ENCODE measurements at places on chromosomes 7 and 10. TPM values are rescaled to one million over a fixed set of nuclear protein-coding genes. Genes with fewer than 3 reads are reported as not detected.

- no peak overlapping the region for H3K27ac ChIP-seq
- H3K27me3 ChIP-seq: no peaks in the 10 kb centered on the region
- no peaks in the 10 kb centered on the region for H3K36me3 ChIP-seq
- H3K4me1 ChIP-seq: no peaks in the 10 kb centered on the region
Observed at GRCh38 chr7:149722356-149722957, 50.9 kb downstream of the ZNF467 start.

- no peaks in the 10 kb centered on the region for H3K4me1 ChIP-seq
- peaks cover 27% of the 10 kb centered on the region for H3K27me3 ChIP-seq
- no peak overlapping the region for H3K27ac ChIP-seq
- H3K4me3 ChIP-seq: no peak overlapping the region
- no peaks in the 10 kb centered on the region for H3K36me3 ChIP-seq
Observed at GRCh38 chr7:95517458-95517857, 31.7 kb downstream of the ASB4 start.

DNA sequence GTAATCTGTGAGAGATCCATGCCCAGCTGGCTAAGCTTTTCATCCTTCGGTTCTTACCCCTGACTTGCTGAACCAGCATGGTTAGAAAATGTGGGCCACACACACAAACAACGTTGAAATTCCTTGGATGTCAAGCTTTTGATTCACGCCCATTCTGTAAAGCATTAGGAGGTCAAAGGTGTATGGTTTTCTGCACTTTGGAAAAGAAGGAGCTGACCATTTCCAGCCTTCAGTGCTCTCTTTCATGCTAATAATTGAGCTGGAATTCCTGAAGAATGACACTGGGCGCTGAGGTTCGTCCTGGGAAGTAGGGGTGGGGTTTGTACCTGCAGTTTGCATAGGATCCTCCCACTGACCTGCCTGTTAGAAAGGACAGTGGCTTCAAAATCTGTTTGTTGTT is 23.1 kb downstream of the KLF6 start:
- H3K27ac ChIP-seq: no peak overlapping the region
- H3K27me3 ChIP-seq: no peaks in the 10 kb centered on the region
- no peak for DNase-seq
- H3K4me1 ChIP-seq: peaks cover 94% of the 10 kb centered on the region
- H3K36me3 ChIP-seq: peaks cover 5% of the 10 kb centered on the region

The AOC1 gene
- total RNA-seq: not detected

The CPA5 gene
- total RNA-seq: not detected

GRCh38 chr10:30839652-30840051 is 192.0 kb downstream of the ZNF438 start:
- no peaks in the 10 kb centered on the region for H3K4me1 ChIP-seq
- no peak overlapping the region for H3K27ac ChIP-seq
- DNase-seq: no peak

GRCh38 chr10:110629680-110630191 is 14.4 kb upstream of the RBM20 start:
- DNase-seq: no peak
- H3K36me3 ChIP-seq: no peaks in the 10 kb centered on the region
- H3K27ac ChIP-seq: no peak overlapping the region
- H3K4me1 ChIP-seq: no peaks in the 10 kb centered on the region
- H3K27me3 ChIP-seq: peaks cover 14% of the 10 kb centered on the region
- H3K4me3 ChIP-seq: no peak overlapping the region

The SYCE1 gene
- total RNA-seq: 0.21 TPM

The CPA2 gene
- not detected for total RNA-seq

Data from activated CD8-positive, alpha-beta T cell treated with anti-CD3 and anti-CD28 coated beads, Interleukin-2, amount 10 ng/mL, durations not matched to agents 7 days and 5 days (primary cell).